ENCODE measurements at places on chromosomes 7 and 10. TPM values are rescaled to one million over a fixed set of nuclear protein-coding genes. Genes with fewer than 3 reads are reported as not detected.

CHAT gene
- total RNA-seq = not detected

SMARCD3 gene
- 63.3 TPM for total RNA-seq

DNA sequence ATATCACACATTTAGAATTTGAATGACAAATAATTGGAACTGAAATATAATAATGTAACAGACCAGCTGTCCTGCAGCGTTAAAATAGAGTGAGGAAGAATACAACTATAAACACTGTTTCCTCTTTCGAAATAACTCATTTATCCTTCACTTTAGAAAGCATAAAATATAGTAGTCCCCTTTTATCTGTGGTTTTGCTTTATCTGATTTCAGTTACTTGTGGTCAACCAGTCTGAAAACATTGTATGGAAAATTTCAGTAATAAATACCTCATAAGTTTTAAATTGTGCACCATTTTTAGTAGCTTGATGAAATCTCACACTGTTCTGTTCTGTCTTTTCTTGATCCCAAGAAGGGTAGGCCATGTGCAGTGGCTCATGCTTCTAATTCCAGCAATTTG, 31.7 kb downstream of the POLR1F start:
- no peak for DNase-seq

DNA sequence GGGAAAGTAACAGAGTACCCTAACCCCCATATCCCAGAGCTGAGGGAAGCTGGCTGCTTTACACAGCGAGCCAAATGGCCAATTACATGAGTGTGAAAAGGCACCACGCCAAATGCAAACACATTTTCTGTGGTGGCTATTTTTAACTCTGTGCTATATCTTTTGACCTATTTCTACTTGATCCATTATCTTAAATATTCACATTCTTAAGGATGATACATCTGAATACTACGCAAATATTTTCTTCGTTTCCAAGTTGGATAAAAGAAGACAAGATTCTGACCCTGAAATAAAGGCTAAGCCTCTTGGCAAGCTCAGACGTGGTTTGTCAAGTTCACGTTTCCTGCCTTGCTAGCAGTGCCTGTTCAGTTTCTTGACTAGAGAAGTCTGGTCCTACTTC, 146.7 kb upstream of the TMEM196 start:
- no peak for DNase-seq
